Activated CD4-positive, alpha-beta T cell treated with anti-CD3 and anti-CD28 coated beads, Interleukin-2, Interleukin-6, amounts not matched to agents 100 ng/mL and 50 ng/mL, durations not matched to agents 16 hours and 8 hours (primary cell): ENCODE measurements at places on chromosomes 11 and 22.

DNA sequence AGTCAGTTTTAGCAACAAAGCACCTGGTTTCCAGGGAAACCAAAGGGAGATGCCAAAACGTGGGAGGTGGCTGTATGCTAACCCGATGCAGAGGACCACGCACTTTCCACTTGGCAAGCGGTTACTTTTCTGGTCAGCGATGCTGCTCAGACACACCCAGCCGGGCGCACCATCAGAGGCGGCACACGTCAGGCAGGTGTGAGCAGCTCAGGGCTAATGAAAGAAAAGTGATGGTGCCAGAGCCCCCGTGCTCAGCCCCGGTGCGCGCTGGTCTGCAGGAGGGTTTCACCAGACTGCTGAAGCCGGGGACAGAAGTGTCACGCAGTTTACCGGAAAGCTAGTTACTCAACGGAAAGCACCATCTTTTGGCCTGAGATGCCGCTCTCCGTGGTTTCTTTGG, 5.7 kb downstream of the LTO1 start:
- no peak for DNase-seq

DNA sequence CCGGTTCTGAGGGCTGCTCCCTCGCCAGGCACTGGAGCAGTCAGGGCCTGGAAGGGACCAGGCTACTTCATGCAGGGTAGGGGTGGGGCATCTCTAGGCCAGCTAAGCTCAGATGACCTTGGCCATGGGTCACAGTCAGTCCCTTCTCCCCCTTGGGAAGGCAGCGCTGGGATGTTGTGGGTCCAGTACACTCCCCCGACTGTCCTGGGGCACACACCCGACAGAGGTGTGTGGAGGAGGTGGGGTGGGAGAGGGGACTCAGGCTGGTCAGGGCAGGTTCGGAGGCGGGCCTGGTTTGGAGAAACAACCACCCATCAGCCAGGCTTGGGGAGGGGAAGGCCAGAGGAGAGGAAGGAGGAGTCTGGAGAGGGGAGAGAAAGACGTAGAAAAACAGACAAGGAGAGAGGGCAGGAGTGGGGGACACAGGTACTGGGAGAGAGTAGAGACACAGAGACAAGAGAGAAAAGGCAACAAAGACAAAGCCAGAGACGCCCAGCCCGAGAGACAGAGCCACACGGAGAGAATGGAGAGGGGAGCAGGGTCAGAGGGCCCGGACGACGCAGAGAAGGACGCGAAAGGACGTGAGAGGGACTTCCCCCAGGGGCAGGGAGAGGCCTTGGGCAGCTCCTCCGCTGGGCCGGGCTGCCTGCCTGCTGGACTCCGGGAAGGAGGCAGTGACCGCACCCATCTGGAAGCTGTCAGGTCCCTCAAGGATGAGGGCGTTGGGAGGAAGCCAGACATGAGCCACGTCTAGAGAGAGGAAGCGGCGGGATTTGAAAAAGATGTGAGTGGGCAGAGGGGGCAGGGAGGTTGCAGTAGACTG, 30.6 kb upstream of the TSKU start:
- no peak for DNase-seq

- DNase-seq: no peak
These were observed 7.8 kb downstream of the PHOX2A start for GRCh38 chr11:72236083-72236697.

GRCh38 chr11:27696961-27697360, 3.3 kb downstream of the BDNF start:
- DNase-seq: no peak

DNA sequence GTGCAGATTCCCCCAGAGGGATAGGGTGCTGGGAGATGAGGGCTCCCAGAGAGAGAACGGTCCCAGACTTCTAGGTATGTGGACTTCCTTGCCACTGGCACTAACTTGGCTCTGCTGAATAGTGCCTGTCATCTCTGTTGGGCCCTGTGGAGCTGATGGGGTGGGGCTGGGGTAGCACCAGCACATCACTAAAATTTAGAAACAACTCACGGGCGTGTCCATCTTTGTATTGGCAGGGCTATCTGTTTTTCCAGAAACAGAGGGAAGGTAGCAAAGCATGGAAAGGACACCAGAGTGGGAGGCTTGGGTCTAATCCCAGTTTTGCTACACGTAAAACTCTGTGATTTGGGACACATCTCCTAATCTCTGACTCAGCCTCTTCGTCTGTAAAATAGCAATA, 25.8 kb downstream of the SWAP70 start:
- no peak for DNase-seq

DNA sequence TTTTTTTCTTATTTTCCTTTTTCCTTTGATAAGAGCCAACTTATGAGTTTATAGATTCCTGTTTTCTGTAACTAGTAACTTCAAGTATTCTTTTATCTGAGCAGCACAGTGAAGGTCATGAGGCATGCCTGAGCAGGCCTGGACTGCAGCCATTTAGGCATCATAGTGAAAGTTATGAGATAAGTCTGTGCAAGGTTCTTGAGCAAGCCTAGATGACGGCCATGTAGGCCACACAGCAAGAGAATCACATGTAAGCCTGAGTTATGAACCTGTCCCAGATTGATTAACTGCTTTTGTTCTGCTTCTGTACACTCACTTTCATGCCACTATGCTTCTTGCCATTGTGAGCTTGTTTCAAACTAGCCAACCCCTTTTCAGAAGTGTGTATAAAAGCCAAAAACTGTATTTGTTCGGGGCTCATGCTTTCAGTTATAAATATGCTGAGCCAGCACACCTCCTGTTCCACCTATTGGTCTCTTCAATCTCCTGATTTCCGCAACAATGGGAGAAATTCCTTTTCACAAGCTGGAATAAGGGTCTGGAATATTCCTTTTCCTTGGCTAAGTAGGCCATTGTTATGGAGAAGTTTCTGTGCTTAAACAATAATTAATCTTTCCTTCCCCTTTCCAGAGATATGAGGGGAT, 745.7 kb downstream of the FAM181B start:
- no peak for DNase-seq

GRCh38 chr11:45678976-45679375, 13.6 kb upstream of the CHST1 start:
- no peak for DNase-seq

DNA sequence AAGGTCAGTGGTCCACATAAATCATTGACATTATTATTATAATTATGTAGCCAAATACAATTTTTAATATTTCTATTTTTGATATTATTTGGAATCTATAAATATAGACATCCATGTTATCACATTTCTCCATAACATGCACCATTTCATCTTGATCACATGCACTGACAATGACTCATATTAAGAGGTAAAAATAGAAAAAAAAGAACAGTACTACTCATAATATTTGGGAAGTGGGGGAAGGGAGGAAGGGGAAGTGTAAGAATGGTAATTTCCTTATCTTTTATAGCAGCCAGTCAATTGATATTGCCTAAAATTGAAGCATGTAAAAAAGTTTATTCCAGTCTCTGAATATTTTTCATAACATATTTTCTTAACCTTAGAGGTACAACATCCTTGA, 72.3 kb downstream of the ADM start:
- DNase-seq: no peak

DNA sequence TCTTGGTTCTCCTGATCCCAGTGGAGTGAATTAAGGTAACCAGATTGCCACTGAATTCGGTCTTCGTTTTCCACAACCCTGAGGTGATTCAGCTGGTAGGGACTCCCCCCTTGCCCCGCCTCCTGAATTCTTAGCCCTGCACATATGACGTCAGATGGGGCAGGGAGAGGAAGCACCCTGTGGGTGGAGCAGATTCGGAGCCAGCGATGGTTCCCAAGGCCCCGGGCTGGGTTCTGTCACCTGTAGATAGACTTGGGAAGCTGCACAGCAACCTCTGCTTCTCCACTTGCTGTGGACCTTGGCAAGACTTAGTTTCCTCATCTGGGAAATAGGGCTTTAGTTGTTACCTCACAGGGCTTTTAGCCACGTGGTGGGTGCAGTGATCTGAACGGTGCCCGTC, 67.8 kb downstream of the CTTN start:
- no peak for DNase-seq

- no peak for DNase-seq
These were observed 60.9 kb downstream of the SYN3 start for GRCh38 chr22:32997295-32997694.
